ENCODE measurements at places on chromosomes 4 and X.

GRCh38 chrX:13164611-13165010 lies 120.2 kb upstream of the FAM9C start:
- DNase-seq: no peak

- DNase-seq: no peak
These were observed 83.5 kb downstream of the NSUN7 start for GRCh38 chr4:40833212-40833611.

DNA sequence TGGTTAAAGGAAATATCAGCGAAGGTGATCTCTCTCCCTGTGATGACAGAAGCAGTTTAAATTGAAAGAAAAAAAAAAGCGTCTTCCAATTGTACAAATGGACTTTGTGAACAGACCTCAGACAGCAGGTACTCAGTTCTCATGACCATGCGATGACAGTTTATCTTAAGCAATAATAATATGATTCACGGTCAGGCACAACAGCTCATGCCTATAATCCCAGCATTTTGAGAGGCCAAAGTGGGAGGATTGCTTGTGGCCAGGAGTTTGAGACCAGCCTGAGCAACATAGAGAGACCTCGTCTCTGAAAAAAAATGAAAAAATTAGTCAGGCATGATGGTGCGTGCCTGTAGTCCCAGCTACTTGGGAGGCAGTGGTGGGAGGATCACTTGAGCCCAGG lies 51.0 kb downstream of the RELL1 start:
- no peak for DNase-seq

DNA sequence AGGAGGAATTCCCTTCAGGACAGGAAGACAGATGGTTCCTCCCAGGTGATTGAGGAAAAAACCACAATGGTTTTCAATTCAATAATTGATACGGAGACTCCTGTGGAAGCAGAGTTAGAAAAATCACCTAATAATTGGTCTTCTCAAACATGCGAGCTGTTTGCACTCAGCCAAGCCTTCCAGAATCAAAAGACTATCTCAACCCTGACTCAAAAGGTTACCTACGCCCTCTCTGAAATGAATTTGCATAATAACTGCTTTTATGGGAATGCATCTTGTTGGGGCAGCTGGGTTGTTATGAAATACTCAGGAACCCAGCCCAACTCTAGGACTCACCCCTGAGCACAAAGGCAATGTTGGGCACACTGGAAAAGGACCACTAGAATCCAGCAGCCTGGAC lies 66.9 kb upstream of the ARSJ start:
- no peak for DNase-seq

GRCh38 chr4:3231471-3231870 lies 17.5 kb upstream of the MSANTD1 start:
- DNase-seq: no peak

- no peak for DNase-seq
These were observed 249.2 kb upstream of the RPS6KA3 start for GRCh38 chrX:20515841-20516461.

GRCh38 chrX:41556958-41557357 lies 109.8 kb downstream of the NYX start:
- DNase-seq: no peak

GRCh38 chrX:37825215-37825842 lies 22.0 kb downstream of the DYNLT3 start:
- no peak for DNase-seq

GRCh38 chr4:118742050-118742449 lies 56.9 kb downstream of the METTL14 start:
- DNase-seq: no peak

DNA sequence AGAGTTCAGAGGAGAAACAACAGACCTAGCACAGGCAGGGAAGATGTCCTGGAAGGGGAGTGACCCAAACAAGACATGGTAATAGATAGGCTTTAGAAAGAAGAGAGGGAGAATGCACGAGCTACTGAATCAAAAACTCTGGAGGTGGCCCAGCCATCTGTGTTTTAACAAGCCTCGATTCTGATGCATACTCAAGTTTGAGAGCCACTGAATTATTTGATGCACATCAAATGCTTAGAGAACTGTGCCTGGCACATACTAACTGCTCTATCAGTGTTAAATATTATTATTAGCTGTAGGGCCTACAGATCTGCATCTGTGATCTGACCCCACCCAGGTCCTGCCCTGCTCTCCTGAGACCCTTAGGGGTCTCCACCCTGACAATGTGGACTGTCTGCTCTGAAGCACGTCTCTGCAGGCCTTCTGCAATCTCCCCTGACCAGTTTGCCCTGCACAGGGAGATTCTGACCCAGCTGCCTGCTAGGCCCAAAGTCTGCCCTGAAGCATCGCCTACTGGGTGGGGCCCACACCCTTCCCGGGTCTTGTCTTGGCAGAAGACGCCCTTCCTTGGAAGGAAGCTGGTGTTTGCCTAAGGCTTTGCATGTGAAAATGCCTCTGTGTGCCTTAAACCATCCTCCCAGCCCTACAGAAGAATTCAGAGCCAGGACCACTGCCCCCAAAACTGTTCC lies 201.5 kb upstream of the KLF3 start:
- no peak for DNase-seq

- DNase-seq: no peak
These were observed 6.6 kb downstream of the PF4V1 start for GRCh38 chr4:73859614-73860088.

- no peak for DNase-seq
These were observed 637 bp downstream of the AR start for GRCh38 chrX:67544281-67545035.

GRCh38 chrX:50081282-50081889 lies 119.4 kb downstream of the AKAP4 start:
- DNase-seq: no peak

- DNase-seq: no peak
These were observed 423.3 kb downstream of the CENPC start for GRCh38 chr4:67122029-67122428.

- no peak for DNase-seq
These were observed 173.2 kb downstream of the PABPC4L start for GRCh38 chr4:134028421-134028820.

DNA sequence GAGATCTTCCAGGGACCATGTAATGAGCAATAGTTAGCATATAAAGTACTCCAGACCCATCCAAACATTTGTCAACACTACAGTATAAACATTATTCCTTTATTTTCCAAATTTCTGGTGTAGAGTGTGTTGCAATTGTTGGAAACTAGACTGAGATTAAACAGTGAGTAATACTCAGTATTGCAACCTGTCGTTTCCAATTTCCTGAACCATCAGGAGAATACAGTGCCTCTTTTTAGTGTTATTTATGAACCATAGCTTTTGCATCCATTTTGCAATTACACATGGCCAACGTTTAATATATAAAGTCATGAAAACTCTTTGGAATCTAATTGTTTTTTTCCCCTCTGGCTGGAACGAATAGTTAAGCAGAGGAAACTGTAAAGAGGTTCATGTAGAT lies 58.3 kb upstream of the DHRSX start:
- DNase-seq: no peak

GRCh38 chr4:8600686-8601085 lies 8.1 kb downstream of the CPZ start:
- DNase-seq: no peak
